NCI-H774 (cell line): ENCODE measurements at places on chromosomes 2 and 18.

DNA sequence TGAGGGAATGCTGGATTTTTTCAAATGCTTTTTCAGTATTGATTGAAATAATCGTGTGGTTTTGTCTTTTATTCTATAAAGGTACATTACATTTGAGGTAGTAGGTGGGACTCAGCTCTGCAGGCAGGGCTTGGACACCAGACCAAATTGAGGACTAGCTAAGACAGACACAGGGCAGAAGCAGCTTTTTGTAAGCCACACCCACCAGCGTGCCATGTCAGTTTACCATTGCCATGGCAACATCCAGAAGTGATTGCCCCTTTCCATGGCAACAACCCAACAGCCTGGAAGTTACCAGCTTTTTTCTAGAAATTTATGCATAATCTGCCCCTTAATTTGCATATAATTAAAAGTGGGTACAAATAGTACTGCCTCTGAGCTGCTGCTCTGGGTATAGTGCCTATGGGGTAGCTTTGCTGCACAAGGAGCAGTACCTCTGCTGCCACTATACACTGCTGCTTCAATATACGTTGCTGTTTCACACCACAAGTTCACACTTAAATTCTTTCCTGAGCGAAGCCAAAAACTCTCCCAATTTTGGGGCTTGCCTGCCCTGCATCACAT is 23.6 kb upstream of the VWA3B start:
- no peak for DNase-seq

DNA sequence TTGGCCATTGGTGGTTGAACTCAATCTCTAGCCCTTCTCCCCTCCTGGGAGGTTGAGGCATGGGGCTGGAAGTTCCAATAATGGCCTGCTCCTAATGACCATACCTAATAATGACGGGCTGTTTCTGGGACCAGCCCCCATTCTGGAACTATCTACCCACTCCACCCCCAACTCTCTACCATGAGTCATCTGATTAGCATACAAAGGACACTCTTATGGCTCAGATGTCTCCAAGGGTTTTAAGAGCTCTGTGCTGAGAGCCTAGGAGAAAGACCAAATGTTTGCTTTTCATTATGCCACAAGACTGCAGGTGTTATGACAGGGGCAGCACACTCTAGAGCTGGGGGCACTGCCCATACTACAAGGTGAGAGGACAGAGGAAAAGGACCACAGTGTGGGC is 137.0 kb upstream of the NCKAP5 start:
- no peak for DNase-seq

DNA sequence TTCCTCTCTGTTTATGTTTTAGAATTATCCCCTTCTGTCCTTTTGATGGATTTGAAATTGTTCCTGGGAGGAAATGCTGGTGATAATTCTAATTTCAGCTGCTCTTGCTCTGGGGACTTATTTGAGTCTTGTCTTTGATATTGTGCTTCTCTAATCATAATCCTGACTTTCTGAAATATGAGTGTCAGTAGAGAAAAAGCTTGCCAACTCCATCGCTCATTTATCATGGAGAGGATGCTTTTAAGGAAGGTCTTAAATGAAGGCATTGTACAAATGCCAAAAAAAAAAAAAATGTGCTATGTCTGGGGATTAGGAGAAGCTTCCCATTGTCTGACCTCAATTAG is 159.5 kb downstream of the NYAP2 start:
- DNase-seq = no peak

GRCh38 chr2:217866457-217866856 is 136.3 kb downstream of the TNS1 start:
- no peak for DNase-seq

GRCh38 chr2:181992776-181993175 is 7.1 kb downstream of the PPP1R1C start:
- no peak for DNase-seq

DNA sequence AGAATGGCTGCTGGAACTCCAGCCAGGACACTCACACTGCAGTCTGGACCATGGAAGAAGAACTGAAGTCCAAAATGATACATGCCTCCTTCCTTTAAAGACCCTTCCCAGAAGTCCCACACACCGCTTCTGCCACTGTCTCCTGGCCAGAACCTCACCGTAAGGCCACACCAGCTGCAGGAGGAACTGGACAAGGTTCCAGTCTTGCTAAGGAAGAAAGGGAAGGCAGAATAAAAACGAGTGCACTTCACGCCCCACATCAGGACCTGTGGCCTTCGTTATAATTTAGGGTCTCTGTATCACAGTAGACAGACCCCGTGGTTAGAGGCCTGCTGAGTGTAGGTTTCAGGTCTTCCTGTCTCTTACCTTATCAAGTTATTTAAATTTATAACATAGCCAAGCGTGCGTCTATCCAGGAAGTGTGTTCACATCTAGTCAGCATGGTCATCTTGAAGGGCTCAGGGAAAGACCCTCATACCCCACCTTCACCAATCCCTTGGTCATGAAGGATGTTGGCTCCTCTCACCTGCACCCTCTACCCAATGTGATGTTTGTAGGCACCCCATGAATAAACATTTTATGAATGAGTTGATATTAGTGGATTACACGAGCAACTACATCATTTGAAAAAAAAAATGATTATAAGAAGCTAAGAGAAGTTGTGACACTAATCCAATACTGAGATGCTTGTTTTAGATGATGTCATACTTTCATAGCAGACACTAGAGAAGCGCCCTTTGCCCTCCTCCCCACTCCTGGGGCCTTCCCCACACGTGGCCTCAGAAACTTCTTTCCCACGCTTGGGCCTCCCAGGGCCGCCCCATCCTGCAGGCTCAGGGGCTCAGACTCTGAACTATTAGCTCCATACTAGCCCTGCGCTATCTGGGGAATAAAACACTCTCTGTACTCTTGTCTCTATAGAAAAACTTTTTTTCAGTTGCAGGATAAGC is 157.6 kb downstream of the FAM210A start:
- DNase-seq = no peak

DNA sequence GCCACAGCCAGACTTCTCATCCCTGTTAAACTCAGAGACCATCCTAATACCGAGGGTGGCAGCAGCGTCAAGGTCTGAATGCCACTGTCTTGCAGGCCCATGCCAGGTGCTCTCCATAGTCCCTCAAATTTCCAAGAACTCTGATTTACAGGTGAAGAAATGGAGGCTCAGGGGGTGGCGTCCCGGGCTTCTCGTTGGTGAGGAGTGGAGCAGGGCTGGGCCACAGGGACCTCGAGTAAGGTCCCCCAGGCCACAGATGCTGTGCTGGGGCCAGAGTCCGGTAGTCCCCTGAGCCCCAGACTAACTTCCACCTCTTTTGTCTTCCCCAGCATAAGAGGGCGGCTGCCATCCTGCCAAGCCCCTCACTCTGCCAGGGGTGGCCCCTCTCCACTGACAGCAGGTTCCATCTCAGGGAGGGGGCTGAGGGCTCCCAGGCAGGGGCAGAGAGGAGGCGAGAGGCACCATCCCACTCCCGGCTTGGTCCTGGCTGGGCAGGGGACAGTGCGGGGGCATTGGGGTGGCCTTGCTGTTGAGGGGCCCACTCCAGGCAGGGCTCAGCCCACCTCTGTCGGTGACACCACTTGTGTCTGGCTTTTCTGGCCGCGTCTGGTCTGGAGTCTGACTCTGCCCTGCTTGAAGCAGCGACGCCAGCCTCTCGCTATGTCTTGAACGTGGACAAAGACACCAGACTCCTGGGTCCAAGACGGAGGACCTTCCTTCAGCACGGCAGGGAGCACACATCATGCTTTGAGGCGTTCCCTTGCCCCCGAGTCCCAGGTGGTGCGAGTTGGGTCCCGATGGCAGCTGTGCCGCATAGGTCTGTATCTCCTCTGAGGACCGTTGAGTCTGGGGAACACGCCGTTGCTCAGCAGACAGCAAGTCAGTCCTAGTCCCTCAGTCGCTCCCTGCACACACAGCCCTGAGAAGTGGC is 15.9 kb upstream of the KLHL30 start:
- no peak for DNase-seq

- no peak for DNase-seq
Measured at GRCh38 chr2:140344838-140345237, 1564.6 kb upstream of the NXPH2 start.

GRCh38 chr2:133163111-133163510 is 405.2 kb downstream of the NCKAP5 start:
- no peak for DNase-seq

DNA sequence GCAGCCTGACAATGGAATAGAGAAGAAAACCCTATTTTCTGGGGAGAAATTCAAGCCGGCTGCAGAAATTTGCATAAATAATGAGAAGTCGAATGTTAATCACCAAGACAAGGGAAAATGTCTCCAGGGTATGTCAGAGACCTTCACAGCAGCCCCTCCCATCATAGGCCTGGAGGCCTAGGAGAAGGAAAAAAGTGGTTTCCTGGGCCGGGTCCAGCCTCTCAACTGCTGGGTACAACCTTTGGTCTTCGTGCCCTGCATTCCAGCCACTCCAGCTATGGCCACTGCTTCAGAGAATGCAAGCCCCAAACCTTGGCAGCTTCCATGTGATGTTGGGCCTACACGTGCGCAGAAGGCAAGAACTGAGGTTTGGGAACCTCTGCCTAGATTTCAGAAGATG is 6.0 kb upstream of the SCRN3 start:
- DNase-seq = no peak

DNA sequence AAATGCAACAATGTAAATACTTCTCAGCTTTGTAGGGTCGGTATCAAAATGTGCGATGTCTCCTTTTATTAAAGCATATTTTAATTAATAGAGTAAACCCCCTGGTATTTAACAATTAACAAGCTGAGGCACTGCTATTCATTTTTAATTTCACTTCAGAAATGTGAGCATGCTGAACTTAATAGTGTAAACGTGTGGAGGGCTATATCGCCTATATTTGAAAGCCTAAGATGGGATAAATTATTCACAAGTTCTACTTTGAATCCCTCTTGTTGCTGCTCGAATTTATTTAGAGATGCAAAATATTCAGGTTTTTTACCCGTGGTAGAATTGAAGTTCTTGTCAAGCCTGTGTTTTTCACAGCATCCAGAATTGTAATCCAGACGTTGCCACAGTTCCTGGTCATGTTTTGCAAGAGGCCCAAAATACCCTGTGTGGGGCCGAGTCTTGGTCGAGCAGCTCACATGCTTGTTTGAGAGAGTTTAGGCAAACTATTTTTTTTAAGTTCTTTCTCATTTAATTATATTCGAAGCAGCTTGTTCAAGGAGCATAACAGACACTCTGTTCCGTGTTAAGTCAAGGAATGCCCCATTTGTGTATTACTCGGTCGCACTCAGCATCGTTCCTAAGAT is 2.5 kb downstream of the SALL3 start:
- no peak for DNase-seq

GRCh38 chr2:174827371-174828369 is 63.4 kb upstream of the CHRNA1 start:
- DNase-seq = no peak
